ENCODE measurements at places on chromosomes 16 and 17. TPM values are rescaled to one million over a fixed set of nuclear protein-coding genes. Genes with fewer than 3 reads are reported as not detected.
A peak's percentile ranks its signal among the peaks of the same experiment; 100 is the strongest.

Gene TMEM106A
- 8.3 TPM for total RNA-seq

Gene BCO1
- 1.4 TPM for total RNA-seq

GRCh38 chr16:64993464-64993863 lies 128.4 kb downstream of the CDH11 start:
- no peak for DNase-seq

Gene TSR1
- 42.5 TPM for total RNA-seq

Gene KRTAP2-1
- not detected for total RNA-seq

Gene TBC1D3C
- total RNA-seq: 0.31 TPM

- DNase-seq: peak; percentile 37
Measured at GRCh38 chr16:57388359-57389086, 16.0 kb upstream of the CCL17 start.

Gene FLYWCH1
- total RNA-seq: 84.8 TPM

DNA sequence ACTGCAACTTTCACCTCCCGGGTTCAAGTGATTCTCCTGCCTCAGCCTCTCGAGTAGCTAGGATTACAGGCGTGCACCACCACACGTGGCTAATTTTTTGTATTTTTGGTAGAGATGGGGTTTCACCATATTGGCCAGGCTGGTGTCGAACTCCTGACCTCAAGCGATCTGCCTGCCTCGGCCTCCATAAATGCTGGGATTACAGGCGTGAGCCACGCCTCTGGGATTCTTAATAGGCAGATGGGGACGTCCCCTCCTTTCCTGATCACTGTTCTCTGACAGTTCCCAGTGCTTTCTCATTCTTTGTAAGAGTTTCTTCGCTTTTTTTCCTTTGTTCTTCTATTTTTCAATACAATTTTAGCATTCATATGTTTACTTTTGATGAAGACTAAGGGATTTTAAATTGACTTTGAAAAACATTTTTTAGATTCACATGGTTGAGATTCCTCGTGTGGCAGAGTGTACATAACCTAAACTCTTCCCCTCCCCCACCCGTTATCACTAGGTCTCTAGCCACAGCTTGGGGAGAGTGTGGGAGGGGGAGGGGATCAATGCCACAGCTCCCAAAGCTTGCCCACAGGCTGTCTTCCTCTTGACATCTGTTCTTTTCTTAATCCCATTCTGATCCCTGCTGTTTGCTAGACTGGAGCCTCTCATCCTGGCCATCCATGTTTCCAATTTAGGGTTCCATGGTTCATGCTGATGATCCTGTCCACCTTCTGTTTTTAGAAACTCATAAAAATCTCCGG lies 11.0 kb downstream of the ADORA2B start:
- DNase-seq: no peak

Gene FADS6
- total RNA-seq: not detected

- no peak for DNase-seq
Measured at GRCh38 chr16:10332775-10333174, 53.1 kb upstream of the ATF7IP2 start.

DNA sequence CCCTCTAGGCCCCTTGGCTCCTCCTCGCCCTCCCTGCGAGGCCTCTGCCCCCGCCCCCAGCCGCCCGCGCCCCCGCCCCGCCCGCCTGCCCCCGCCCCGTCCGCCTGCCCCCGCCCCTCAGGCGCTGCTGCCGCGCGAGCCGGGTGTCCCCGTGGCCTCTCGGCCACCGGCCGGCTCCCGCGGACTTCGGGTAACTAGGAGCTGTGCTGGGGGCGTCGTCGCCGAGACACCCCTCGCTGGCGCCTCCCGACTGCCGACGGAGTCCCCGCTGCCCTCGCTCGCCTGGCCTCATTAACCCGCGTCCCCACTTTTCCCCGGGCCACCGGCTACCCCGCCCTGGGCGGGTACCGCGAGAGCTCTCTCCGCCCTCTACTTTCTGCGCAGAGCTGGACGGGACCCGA lies at the start of gene TLCD1:
Gene TLCD1 (minus strand): TSS at position 8 of the 401 bp plus-strand sequence. CDS start 136 bp downstream, outside the sequence.
- DNase-seq: no peak

Data from PC-9 (cell line).